ENCODE measurements at places on chromosomes 6 and 20.

GRCh38 chr20:5096463-5096862 lies 23.3 kb downstream of the PCNA start:
- no peak for DNase-seq

GRCh38 chr20:39885975-39886649 lies 802.9 kb downstream of the MAFB start:
- DNase-seq, result no peak

- no peak for DNase-seq
Observed at GRCh38 chr20:49674383-49675352, 39.0 kb downstream of the B4GALT5 start.

DNA sequence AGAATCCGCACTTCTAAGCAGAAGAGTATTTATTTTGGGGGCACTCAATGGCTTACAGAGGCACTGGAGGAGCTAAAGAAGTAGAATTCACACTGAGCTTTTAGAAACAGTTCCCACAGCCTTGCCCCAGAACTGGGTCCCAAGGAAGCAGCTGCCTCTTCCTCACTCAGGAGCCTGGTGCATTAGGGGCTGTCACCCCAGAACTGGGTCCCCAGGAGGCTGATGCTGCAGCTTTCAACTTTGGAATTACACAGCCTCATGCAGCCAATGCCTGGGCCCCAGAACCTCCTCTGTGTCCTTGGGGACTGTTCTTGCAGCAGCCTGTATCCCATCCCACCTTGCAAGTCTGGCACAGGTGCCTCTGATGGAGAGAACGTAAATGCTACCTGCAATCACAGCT lies 96.4 kb downstream of the DACT2 start:
- no peak for DNase-seq

DNA sequence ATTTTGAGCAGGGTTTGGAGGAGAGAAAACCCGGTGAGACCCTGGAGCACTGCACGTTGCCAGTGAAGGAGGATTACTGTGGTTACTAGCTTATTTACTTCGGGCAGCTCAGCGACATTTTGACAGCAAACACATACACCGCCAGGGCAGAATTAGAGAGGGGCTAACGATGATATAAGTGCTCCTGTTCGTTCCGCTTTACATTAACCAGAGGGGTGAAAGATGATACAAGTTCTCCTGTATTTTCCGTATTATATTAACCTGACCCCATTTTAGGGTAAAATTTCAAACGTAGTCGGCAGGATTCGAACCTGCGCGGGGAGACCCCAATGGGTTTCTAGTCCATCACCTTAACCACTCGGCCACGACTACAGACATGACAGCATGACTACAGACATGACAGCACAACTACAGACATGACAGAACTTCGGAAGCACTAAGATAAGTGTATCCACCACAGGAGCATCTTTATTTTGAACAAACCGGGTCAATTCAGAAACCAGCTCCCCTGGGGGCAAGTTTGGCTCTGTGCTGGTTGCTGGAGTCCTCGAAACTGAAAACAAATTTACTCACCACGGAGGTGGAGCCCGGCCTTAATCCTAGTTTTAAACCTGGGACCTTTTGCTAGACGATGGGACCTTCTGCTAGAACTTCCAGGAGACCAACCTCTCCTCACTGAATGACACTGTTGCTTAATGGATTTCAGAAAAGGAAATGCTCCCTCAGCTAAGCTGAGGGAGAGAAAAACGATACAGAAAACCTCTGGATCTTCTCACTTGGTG lies 80.4 kb upstream of the ZNF184 start:
- peak; percentile 46 for DNase-seq

GRCh38 chr20:47792021-47792618 lies 6.8 kb upstream of the SULF2 start:
- DNase-seq, result no peak

- DNase-seq, result no peak
Observed at GRCh38 chr6:123203928-123204327, 207.9 kb downstream of the CLVS2 start.

DNA sequence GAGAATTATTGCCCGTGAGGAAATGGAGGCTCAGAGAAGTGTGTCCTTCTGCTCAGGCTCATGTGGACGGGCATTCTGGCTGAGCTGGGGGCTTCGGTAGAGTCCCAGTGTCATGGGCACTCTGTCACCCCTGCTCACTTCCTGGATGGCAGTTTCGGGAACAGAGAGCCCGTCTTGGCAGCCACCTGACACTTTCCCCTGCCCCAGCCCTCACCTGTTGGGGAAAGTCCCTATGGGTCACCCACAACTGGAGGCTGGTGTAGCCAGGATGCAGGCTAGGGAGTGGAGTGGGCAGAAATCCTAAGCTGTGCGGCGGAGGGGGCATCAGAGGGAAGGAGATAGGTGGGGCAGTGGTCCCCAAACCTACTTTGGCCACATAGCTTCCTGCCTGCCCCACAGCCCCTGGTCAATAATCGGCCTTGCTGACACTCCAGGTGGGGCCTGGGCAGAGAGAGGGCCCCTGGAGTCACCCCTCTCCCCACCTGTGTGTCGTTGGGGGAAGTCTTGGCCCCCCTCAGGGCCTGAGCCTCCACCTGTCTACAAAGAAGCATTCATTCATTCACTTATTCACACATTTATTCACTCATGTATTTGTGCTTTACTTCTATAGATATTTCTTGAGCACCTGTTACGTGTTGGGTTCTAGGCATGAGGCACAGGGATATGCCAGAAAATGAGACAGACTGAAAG lies 40.5 kb downstream of the SNAI1 start:
- no peak for DNase-seq

- no peak for DNase-seq
Observed at GRCh38 chr6:166282394-166283032, 25.7 kb downstream of the PRR18 start.

DNA sequence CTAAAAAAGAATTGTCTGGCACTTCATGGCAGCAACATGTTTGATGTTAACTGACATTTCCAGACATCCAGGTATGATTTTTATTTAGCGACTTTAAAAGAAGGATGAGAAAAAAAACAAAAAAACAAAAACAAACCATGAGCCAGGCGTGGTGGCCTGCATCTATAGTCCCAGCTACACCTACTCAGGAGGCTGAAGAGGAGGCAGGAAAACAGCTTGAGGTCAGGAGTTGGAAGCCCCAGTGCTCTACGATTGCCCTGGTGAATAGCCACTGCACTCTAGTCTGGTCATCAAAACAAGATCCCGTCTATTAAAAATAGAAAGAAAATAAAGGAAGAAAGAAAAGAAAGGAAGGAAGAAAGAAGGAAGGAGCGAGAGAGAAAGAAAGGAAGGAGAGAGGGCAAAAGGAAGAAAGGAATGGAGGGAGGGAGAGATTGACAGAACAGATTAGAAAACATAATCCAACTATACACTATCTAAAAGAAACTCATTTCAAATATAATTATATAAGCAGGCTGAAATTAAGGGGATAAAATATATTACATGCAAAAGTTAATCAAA lies 141.6 kb downstream of the TRIM27 start:
- DNase-seq, result no peak

GRCh38 chr6:27126815-27127537 lies 120.5 kb upstream of the PRSS16 start:
- DNase-seq, result peak; percentile 11

- no peak for DNase-seq
Observed at GRCh38 chr6:133306931-133307330, 65.8 kb downstream of the EYA4 start.

GRCh38 chr20:45911486-45912343 lies at the start of gene PLTP:
TSS of gene PLTP (minus strand) at chr20:45912155. CDS start at chr20:45911452, 703 bp downstream.
- no peak for DNase-seq

- no peak for DNase-seq
Observed at GRCh38 chr6:42021847-42022754, 28.2 kb upstream of the TAF8 start.

GRCh38 chr20:44651434-44651683 lies 140 bp downstream of the ADA start:
- no peak for DNase-seq

- peak; percentile 27 for DNase-seq
Observed at GRCh38 chr6:150567823-150568383, 31.8 kb upstream of the PLEKHG1 start.

DNA sequence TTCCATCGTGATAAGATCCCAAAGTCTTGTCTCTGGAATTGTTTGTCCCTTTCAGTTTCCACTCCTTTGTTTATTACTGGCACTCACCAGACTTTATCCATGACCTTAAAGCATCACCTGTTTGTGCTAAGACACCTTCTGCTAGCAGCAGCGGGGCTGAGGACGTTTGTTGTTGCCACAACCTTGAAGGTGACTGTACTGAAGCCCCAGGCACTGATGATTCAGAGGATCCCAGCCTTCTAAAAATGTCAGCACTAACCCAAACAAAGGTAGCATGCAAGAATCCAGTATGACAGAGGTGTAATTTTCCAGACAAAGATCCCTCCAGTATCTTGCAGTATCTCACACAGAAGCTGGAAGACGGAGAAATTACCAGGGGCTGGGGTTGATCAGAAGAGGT lies 28.9 kb upstream of the SMIM8 start:
- DNase-seq, result no peak

DNA sequence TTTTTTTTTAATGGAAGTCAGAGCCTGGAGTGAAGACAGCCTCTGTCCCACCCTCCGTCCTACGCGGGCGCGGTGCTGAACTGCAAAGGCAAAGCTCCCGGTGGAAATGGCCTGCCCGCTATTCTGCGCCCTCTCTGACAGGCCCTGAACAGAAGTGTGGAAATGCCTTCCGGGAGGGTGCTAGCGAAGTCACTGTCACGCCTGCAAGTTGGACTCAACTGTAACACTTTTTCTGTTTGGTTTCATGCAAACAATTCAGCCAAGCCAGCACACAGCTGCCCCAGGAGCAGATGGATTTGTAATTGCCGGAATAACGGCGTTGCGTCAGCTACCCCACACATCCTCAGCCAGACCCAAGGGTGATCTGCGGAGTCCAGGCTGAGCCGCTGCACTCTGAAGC lies 107.6 kb downstream of the PSMB1 start:
- DNase-seq, result no peak

DNA sequence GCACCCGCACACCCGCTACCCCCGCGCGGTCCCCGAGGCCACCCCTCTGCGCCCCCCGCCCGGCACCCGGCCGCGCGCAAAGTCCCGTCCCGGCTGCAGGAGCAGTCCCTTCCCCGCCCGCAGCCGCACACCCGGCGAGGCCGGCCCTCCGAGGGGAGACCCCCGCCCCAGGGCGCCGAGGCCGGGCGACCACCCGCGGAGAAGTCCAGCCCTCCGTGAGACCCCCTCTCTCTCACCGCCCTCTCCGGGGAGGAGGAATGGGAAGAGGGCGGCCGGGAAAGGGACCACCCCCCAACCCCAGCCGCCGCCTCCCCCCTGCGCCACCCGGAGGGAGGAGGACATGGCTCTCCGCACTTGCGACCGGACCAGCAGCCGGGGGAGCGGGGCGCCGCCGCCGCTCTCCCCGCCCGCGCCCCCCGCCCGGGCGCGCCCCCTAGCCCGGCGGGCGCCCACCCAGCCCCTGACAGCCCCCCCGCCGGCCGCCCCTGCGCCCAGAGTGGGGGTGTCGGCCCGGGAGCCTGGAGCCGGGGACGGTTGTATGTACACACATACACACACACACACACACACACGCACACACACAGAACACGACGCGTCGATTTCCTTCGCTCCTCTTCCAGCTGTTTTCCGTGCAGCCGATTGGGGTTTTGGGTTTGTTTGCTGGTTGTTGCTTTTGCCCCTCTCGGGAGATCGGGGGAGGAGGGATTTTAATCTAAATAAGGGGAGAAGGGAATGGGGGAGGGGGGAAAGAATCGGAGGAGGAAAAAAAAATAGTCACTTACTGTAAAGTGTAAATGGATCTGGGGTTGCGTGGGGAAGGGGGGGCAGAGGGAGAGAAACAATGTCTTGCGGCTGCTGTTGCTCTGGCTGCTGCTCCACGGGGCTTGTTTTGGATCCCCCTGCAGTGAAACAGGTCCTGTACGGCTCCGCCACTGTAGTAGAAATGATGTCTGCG lies at the start of gene ATXN1:
Gene ATXN1 (minus strand): TSS at position 945 of the 955 bp plus-strand sequence.
- no peak for DNase-seq

DNA sequence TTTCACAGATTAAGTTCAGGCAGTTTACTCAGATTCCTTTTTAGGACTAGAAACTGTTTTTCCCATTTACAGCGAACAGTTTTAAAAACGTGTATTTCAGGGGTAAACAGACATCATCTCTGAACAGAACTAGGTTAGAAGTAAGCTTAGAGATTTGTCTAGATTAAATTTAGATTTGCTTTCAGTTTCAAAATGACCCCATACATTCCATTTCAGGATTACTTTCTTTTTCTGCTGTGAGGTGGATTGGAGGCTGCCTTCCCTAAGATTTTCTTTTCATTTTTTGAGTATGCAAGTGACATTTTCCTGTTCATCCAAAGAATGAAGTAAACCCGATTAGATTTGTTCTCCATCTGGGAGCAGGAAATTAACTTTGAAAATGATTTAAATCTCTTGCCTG lies 747.2 kb downstream of the KHDRBS2 start:
- no peak for DNase-seq

DNA sequence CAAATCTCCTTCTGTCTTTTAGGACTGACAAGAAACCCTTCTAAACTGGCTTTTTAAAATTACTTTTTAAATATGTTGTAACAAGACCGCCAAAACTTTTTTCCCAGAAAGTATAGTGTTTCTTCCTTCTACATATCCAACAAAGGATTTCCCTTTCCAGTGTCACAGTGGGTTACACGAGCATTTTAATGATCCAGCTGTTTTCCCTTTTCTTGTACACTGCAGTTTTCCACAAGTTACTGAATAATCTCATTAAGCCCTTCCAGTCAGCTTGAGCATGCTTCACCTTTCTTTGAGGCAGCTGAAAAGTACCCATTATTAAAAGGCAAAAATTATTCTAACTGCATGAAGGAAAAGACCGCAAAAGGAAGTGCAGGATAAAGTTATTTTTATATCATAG lies 48.6 kb downstream of the CD24 start:
- DNase-seq, result no peak

DNA sequence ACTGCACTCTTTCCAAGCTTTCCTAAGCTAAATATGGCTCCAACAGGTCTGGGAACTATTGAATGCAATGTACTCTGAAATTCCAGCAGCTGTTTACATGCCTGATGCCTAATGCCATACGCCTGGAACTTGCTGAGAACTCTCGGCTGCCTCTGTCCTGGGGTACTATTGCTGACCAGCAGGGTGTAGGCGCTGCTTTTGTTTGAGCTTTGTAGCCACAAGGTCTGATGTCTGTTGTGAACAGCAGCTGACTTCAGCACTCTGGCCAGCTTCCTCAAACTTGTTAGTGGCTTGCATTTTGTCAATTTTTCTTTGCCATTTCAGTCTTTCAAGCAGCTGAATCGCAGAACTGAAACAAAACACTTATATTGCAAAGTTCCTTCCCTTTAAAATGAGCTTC lies 26.7 kb downstream of the SAYSD1 start:
- no peak for DNase-seq

GRCh38 chr20:20953738-20954618 lies 152.2 kb downstream of the LINC00237 start:
- DNase-seq, result no peak

DNA sequence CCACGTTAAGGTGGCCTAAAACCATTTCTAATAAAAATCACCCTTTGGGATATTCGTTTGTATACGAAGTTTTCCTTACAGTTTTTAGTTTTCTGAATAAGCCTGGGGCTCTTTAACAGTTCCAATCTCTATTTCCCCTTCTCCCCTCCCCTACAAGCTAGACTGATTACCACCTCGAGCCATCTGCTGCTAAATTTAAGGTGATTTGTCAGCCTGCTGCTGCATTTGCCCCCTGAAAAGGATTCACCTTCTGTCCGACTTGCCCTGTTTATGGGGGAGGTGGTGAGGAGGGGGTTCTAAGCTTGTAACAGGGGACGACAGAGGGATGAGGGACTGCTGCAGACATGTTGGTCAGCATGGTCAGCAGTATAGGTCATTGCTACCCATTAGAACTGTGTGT lies 146.3 kb downstream of the JARID2 start:
- no peak for DNase-seq

- peak; percentile 55 for DNase-seq
Observed at GRCh38 chr6:53065266-53066076, at the start of gene FBXO9. TSS of gene FBXO9 (plus strand) at chr6:53065404. CDS start at chr6:53065790, 386 bp downstream.

Measured in NCI-H2081 (cell line).